ENCODE measurements at places on chromosomes 2 and 18.
A peak's percentile ranks its signal among the peaks of the same experiment; 100 is the strongest.

GRCh38 chr2:70962211-70962884 is 16.1 kb upstream of the ANKRD53 start:
- peaks cover 8% of the 10 kb centered on the region for H3K4me1 ChIP-seq
- H3K4me3 ChIP-seq: no peak overlapping the region
- H3K27ac ChIP-seq: no peak overlapping the region
- H3K36me3 ChIP-seq: no peaks in the 10 kb centered on the region

GRCh38 chr2:209582281-209582680 is 158.4 kb downstream of the MAP2 start:
- H3K4me1 ChIP-seq: peaks cover 19% of the 10 kb centered on the region
- no peak overlapping the region for H3K27ac ChIP-seq
- DNase-seq: no peak
- H3K27me3 ChIP-seq: peaks cover 4% of the 10 kb centered on the region
- H3K36me3 ChIP-seq: no peaks in the 10 kb centered on the region

DNA sequence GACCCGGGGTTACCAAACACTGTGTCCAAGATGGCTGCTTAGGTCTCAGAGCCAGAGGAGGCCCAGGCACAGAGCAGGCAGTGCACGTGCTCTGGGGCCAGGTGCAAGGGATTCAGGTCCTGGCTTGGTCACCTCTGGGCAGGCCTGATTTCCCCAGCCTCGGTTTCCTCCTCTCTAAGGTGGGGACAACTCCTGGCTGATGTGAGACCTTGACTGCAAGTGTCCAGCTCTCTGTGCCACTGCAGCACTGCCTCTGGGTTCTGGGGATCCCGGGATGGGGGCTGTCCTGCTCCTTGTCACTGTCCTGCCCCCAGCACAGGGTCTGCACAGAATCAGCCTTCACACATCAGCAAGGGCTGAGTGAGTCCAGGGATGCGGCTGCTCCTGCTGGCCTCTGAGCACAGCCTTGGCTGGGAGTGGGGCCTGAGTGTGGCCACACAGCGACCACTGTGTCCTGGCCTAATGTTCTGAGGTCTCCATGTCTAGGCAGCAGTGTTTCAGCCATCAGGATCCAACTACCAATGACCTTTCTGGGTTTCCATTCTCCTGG is 170.2 kb upstream of the HDAC4 start:
- no peak overlapping the region for H3K4me3 ChIP-seq
- H3K36me3 ChIP-seq: no peaks in the 10 kb centered on the region
- peaks cover 12% of the 10 kb centered on the region for H3K27me3 ChIP-seq
- no peak for DNase-seq

DNA sequence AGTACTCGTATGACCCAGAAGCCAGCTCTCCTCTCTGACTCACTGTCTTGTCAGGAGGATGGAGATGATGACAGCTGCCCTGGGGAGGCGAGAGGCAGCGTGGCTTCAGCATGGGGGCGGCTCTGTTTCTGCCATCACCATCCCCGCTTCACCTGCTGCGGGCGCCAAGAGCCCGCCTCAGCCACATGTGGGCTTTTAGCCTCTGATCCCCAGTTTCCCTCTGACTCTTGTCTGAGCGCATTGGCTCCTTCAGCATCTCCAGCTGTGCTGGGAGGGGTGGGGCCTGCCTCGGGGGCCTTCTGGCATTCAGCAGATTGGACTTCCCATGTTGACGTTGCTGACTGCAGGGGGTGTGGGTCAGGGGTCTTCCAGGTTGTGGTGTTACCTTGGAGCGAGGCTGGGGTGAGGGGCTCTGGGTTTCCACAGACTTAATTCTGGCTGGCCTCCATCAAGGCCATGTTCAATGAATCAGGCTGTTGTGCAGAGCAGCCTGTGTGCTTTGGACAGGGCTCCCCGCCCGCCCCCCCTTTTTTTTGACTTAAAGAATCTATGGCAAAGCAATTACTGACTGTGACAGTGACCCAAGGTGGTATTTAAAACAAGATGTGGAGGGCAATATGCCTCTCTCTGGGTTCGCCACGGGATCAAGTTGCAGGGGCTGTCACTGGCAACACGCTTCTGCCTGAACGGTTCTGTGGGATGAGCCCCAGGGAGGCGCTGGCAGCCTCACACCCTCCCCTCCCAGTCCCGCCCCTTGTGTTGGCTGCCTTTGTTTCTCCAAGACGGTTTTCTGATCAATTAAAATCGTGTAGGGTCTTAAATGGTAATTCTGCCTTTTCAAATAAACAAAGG is 228.3 kb downstream of the LDLRAD4 start:
- peak; percentile 45 for DNase-seq
- peaks cover 50% of the 10 kb centered on the region for H3K27me3 ChIP-seq
- peak overlapping the region; percentile 64 for H3K4me3 ChIP-seq
- no peak overlapping the region for H3K27ac ChIP-seq

Measured in nephron progenitor cell (in vitro differentiated cells).